ENCODE measurements at places on chromosomes 4 and X.
A peak's percentile ranks its signal among the peaks of the same experiment; 100 is the strongest.

DNA sequence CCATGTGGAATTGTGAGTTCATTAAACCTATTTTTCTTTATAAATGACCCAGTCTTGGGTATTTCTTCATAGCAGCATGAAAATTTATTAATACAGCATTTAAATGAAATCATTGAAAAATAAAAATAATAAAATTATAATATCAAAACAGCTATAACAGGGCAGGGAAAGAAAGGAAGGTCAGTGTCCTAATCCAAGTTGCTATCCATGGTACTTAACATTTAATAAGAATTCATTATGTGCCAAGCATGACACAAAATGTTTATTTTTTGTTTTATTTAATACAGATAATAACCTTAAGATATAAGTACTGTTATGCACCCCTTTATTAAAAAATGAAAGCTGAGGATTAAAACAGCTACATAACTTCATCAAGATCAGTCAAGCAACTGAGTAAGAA, 838.4 kb downstream of the RAB28 start:
- H3K27ac ChIP-seq: no peak overlapping the region
- H3K4me1 ChIP-seq: no peaks in the 10 kb centered on the region
- peaks cover 5% of the 10 kb centered on the region for H3K27me3 ChIP-seq
- no peaks in the 10 kb centered on the region for H3K36me3 ChIP-seq

DNA sequence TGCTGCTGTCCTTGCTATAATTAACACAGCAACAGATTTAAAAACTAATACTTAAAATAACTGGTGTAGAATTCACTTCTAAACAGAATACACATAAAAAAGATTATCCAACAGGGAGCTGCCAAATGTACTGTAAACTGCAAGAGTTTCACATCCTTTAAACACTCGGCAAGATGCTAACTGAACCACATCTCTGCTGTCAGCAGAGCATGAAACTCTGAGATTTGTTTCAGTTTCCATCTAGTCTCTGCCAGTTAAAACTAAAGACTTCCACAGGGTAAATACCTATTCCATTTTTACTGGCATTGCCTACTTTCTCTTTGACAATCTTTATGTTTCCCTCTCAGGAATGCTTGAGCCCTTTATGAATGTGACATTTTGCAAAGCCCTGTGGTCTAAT, 127.7 kb downstream of the SLC7A11 start:
- H3K27me3 ChIP-seq: no peaks in the 10 kb centered on the region
- no peak overlapping the region for H3K4me3 ChIP-seq
- peaks cover under 1% of the 10 kb centered on the region for H3K36me3 ChIP-seq
- no peak for DNase-seq
- H3K27ac ChIP-seq: no peak overlapping the region

GRCh38 chr4:7901311-7901885, 38.3 kb downstream of the AFAP1 start:
- H3K4me3 ChIP-seq: peak overlapping the region; percentile 10
- H3K27me3 ChIP-seq: no peaks in the 10 kb centered on the region
- no peak overlapping the region for H3K27ac ChIP-seq
- DNase-seq: no peak
- no peaks in the 10 kb centered on the region for H3K36me3 ChIP-seq

GRCh38 chrX:109704563-109704962, 28.5 kb downstream of the ACSL4 start:
- no peaks in the 10 kb centered on the region for H3K27me3 ChIP-seq
- H3K4me1 ChIP-seq: peaks cover 10% of the 10 kb centered on the region
- no peak overlapping the region for H3K4me3 ChIP-seq
- peaks cover 3% of the 10 kb centered on the region for H3K36me3 ChIP-seq
- H3K27ac ChIP-seq: no peak overlapping the region
- no peak for DNase-seq

DNA sequence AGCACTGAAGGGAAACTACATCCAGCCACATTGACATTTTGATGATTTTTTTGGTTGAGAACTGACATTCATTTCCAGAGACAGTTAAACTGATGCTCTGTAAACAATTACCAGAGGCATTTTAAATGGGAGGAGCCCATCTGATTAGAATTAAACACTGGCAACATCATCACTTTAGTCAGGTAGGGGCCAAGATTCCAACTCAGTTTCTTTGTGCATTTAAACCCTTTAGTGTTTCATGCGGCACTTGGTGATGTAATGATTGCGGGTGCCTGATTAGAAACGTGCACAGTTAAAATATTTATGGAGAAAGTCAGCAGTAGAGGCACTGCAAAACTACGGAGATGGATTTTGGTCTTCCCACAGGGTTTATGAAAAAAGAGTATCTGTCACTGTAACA, 16.1 kb downstream of the TNIP3 start:
- peaks cover 6% of the 10 kb centered on the region for H3K4me1 ChIP-seq
- H3K27ac ChIP-seq: no peak overlapping the region
- no peaks in the 10 kb centered on the region for H3K27me3 ChIP-seq
- H3K36me3 ChIP-seq: no peaks in the 10 kb centered on the region
- DNase-seq: no peak

DNA sequence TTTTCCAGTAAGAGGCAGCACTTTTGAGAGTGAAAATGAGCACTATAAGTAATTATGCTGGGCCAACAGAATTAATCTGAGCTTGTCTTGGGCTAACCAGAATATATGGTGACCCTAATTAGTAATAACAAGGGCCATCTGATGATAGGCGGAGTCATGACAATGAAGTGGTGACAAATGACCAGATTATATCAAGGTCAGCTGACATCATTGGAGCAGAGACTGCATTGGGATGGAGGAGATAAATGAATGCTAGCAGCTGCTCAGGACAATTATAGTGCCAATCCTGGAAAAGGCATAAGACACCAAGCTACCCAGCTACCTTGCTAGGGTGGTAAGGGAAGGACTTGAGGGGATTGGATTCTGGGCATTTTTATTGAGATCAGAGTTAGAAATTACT, 1548.7 kb downstream of the RPA4 start:
- no peak for DNase-seq
- no peak overlapping the region for H3K27ac ChIP-seq
- H3K4me1 ChIP-seq: no peaks in the 10 kb centered on the region
- peaks cover 3% of the 10 kb centered on the region for H3K36me3 ChIP-seq

GRCh38 chr4:105933083-105933482, 37.8 kb downstream of the NPNT start:
- DNase-seq: no peak
- no peaks in the 10 kb centered on the region for H3K36me3 ChIP-seq
- no peak overlapping the region for H3K27ac ChIP-seq
- H3K4me3 ChIP-seq: no peak overlapping the region

DNA sequence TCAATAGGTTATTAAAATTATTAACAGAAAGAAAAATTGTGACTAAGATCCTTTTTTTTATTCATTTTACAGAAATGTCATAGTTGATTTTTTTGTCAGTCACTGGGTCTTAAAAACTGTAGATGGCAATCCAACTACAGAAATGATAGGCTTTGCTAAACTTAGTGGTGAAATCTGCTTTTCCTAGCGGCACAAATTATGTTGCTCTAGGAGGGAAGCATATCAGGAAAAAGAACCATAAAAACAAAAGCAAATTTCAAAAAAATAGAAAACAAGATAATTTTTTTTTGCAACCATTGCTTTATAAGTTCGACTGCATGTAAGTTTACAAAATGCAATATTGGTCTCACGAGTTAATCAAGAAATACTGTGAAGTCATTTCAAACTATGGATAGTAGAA, 443.5 kb upstream of the IGFBP7 start:
- no peak overlapping the region for H3K4me3 ChIP-seq
- no peaks in the 10 kb centered on the region for H3K27me3 ChIP-seq
- H3K27ac ChIP-seq: no peak overlapping the region
- peaks cover 5% of the 10 kb centered on the region for H3K4me1 ChIP-seq
- no peaks in the 10 kb centered on the region for H3K36me3 ChIP-seq
- DNase-seq: no peak

All from neural crest cell (in vitro differentiated cells).